GM10248 (cell line): ENCODE measurements at places on chromosomes 6 and 20.

DNA sequence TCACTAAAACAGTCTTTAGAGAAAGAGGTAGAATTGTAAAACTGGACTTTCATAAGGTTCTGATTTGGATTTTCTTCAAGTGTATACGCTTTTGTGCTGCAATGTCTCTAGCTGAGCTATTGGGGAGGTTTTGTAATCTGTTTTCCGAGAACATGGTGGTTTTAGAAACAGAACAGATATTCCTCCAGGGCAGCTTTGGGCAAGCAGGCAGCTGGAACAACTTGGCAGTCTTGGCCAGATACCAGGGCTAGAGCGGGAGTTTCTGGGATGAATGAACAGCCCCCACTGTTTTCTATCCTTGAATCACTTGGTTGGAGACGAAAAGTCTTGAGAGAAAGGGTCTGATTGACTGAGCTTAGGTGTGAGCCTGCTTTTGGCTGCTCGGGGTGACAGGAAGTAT, 17.1 kb upstream of the ARMC2 start:
- no peak for DNase-seq

GRCh38 chr6:90285042-90285481, 11.6 kb downstream of the BACH2 start:
- no peak for DNase-seq

GRCh38 chr6:15621203-15622044, 41.4 kb downstream of the DTNBP1 start:
- DNase-seq, result peak; percentile 43

DNA sequence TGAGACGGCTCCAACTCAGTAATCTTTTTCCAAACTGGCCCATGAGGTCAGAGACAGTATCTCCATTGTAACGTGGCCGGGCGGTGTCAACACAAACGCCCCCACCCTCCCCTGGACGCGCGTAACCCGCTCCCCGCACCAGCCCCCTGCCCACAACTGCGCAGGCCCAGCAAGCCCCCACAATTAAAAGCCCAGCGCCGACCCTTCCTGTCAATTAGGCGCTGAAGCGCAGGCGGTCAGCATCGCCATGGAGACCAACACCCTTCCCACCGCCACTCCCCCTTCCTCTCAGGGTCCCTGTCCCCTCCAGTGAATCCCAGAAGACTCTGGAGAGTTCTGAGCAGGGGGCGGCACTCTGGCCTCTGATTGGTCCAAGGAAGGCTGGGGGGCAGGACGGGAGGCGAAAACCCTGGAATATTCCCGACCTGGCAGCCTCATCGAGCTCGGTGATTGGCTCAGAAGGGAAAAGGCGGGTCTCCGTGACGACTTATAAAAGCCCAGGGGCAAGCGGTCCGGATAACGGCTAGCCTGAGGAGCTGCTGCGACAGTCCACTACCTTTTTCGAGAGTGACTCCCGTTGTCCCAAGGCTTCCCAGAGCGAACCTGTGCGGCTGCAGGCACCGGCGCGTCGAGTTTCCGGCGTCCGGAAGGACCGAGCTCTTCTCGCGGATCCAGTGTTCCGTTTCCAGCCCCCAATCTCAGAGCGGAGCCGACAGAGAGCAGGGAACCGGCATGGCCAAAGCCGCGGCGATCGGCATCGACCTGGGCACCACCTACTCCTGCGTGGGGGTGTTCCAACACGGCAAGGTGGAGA, at the start of the genes HSPA1A and HSPA1L:
Gene HSPA1A (plus strand): TSS at position 519 of the 814 bp plus-strand sequence. CDS start 214 bp downstream, at position 733.
Gene HSPA1L (minus strand): TSS at position 259 of the 814 bp plus-strand sequence. CDS start 3,311 bp downstream, outside the sequence.
- peak; percentile 86 for DNase-seq

- no peak for DNase-seq
Measured at GRCh38 chr20:1892119-1892385, 3.2 kb upstream of the SIRPA start.

DNA sequence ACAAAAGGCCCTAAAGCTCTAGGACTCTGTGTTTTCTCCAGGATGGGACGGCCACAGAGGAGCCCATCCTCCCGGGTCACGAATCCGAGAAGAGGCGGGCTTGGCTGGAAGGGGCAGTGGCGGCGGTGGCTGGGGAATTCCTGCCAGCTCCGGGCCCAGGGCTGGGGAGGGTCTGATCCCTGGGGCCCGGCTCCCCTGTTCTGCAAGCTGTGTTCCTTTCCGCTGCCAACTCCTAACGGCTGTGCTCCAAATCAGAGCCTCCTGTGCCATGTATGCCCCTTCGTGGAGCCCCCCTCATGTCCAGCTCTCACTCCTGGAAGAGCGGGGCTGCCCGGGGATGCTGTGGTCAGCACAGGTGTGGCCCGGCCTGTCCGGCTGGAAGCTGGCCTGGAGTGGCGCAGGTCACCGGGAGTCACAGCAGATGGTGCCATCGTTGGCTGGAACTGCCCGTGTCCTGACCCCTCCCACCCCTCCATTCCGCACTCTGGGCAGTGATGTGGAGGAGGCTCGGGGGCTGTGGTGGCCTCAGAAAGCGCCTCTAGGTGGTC, 88.2 kb upstream of the MPC1 start:
- no peak for DNase-seq

- no peak for DNase-seq
Measured at GRCh38 chr6:8651998-8652397, 216.7 kb upstream of the SLC35B3 start.

DNA sequence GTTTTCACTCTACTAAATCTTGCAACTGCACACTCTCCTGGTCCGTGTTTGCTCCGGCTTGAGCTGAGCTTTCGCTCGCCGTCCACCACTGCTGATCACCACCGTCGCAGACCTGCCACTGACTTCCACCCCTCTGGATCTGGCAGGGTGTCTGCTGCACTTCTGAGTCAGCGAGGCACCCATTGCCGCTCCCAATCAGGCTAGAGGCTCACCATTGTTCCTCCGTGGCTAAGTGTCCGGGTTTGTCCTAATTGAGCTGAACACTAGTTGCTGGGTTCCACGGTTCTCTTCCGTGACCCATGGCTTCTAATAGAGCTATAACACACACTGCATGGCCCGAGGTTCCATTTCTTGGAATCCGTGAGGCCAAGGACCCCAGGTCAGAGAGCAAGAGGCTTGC, 98.6 kb upstream of the GPR6 start:
- DNase-seq, result no peak

DNA sequence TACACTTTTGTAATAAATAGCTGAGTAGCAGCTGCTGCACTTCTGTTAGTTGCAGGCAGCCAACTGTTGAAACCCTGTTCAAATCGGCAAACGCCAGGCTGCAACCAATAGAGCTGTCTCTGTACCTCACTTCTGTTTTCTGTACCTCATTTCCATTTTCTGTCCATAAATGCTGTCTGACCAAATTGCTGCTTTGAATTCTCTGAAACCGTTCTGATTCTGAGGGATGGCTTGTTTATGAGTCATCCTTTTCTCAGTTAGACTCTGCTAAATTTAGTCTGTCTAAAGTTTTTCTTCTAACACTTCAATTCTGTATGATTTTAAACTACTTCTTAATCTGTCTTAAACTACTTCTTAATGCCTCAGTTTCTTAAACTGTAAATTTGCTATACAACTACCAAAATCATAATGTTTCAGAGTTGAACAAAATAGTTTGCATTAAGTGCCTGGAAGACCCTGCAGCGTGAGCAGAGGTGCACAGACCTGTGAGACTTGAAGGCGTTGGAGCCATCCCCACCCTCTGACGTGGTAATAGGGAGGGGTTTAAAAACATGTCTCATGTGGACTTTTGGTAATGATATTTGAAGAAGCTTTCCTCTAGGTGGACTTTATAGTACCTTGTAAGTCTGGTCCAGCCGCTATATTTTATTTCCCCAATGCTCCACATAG, 9.6 kb downstream of the BTNL2 start:
- DNase-seq, result peak; percentile 62

- no peak for DNase-seq
Measured at GRCh38 chr20:23163562-23163961, 77.4 kb upstream of the CD93 start.

- no peak for DNase-seq
Measured at GRCh38 chr20:22719167-22719591, 134.8 kb upstream of the FOXA2 start.

GRCh38 chr6:10743515-10743914, 4.1 kb upstream of the TMEM14B start:
- DNase-seq, result no peak

GRCh38 chr6:116438590-116439448, 22.4 kb upstream of the CALHM6 start:
- DNase-seq, result no peak

GRCh38 chr6:129419324-129419723, 290.7 kb downstream of the ARHGAP18 start:
- no peak for DNase-seq

GRCh38 chr20:16744178-16744807, 3.9 kb upstream of the OTOR start:
- DNase-seq, result no peak

GRCh38 chr6:141510803-141511202, 621.9 kb upstream of the GJE1 start:
- no peak for DNase-seq

- DNase-seq, result peak; percentile 29
Measured at GRCh38 chr6:104789770-104790190, 69.9 kb downstream of the HACE1 start.

GRCh38 chr6:158517581-158517980, 42.3 kb upstream of the TMEM181 start:
- peak; percentile 49 for DNase-seq

- DNase-seq, result no peak
Measured at GRCh38 chr20:8153281-8153908, 21.3 kb downstream of the PLCB1 start.

- no peak for DNase-seq
Measured at GRCh38 chr6:151721146-151721545, 86.3 kb upstream of the ESR1 start.

- DNase-seq, result no peak
Measured at GRCh38 chr6:35706468-35706867, 17.8 kb upstream of the FKBP5 start.

DNA sequence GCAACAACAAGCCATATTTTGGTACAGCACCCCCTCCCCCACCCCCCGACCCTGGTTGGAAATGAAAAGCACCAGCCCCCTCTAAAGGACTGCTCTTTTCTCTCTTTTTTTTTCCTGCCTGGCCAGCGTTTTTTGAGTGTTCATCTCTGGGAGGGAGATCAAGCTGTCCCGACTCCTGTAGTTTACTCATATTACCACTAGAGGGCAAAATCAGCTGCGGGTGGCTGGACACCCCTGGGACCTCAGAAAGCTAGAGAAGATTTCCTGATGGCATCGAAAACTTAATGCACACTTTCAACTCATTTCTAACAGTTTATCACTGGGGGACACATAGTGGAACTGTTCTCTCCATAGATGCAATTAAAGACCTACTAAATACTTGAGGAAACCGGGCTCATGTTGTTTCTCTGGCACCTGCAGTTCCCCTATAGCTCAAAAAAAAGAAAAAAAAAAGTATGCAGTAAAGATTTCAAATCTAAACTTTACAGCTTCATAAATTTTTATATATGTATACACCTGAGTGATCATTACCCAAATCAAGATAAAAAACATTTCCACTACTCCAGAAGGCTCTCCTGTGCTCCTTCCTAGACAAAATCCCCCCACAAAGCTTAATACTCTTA, 24.4 kb downstream of the CNBD2 start:
- DNase-seq, result peak; percentile 79

GRCh38 chr6:84526631-84527030, 237.8 kb downstream of the TBX18 start:
- no peak for DNase-seq

GRCh38 chr6:129753422-129753821, 43.4 kb upstream of the ARHGAP18 start:
- DNase-seq, result no peak

- no peak for DNase-seq
Measured at GRCh38 chr6:20924911-20925543, 390.8 kb downstream of the CDKAL1 start.

DNA sequence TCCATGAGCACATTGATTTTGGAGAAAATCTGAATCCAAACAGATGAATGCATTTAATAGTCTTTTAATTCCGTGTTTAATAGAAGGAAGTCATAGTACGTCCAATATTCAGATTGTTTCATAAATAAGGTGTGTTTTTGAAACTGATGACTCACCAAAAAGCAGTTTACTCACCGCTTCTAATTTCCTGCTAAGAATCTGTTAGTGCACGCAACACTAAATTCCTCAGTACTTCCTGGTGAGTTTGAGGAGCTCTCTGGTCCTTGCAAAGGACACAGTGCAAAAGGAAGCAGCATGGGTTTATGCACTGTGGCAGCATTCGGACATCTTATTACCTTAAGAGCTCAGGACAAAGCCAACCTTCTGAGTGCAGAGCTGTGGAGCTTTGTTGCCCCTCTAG, 2.3 kb upstream of the ADGRF1 start:
- no peak for DNase-seq

- DNase-seq, result no peak
Measured at GRCh38 chr6:135901774-135902524, 50.4 kb downstream of the PDE7B start.

DNA sequence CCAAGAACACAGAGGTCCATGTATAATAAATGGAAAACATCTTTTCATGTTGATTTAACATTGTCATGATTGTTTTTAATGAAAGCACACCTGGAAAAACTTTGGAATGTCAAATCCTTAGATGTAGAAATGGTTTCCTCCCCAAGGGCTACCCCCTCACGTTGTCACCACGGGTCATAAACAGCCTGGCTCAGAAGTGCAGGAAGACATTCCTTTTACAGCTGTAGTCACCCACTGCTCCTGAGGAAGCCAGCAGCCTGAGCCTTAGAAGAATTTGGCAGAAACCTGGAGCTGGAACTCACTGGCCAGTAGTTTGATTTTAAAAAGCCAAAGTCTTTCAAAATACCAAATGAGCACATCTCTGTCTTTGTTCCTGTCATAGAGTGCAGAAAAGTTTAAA, 23.7 kb downstream of the ADGRF5 start:
- DNase-seq, result no peak

GRCh38 chr6:148885136-148885865, 138.5 kb downstream of the UST start:
- DNase-seq, result no peak

GRCh38 chr20:4726710-4727397, 5.1 kb downstream of the PRND start:
- DNase-seq, result peak; percentile 57

DNA sequence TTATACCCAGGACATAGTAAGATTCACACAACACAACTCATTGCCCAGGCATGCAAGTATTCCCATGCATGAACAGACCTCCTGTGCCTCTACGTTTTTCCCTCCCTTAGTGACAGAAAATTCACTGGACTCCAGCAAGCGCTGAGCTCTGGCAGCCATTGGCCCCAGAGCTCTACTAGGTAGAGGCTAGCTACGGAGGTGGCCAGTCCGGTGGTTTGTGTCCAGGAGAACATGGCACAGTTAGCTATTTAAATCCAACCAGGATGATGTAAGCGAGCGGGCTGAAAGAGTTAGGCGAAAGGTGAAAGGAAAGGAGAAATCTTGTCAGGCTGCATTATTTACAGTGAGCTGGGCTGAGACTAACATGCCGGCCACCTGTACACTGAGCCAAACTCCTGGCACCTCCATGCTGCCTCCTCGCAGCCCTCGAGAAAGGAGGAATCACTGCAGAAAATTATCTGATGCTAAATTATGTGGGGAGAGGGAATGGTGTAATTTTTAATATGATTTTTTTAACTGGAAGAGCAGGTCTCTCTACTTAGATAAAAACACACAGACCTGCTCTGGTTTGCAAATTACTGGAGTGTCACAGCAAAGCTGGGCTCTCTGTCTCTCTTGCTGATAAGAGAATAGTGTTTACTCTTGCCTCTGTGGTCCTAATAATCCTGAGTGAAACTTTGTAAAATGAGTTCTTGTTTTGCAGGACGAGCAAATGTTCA, 50.1 kb upstream of the ARMC2 start:
- DNase-seq, result no peak

- no peak for DNase-seq
Measured at GRCh38 chr6:101607111-101607690, 213.7 kb downstream of the GRIK2 start.
